Regular cardiac myocyte (primary cell): ENCODE measurements at places on chromosomes 4 and X. TPM values are rescaled to one million over a fixed set of nuclear protein-coding genes. Genes with fewer than 3 reads are reported as not detected.

F8A3 gene
- 2.7 and 2.8 TPM in 2 replicates for total RNA-seq

SLC25A5 gene
- 121 and 417 TPM in 2 replicates for total RNA-seq

SPANXA2 gene
- not detected in 2 replicates for total RNA-seq

IL2 gene
- not detected in 2 replicates for total RNA-seq

ANOS1 gene
- 2.1 and 6.5 TPM in 2 replicates for total RNA-seq
